Suppressor macrophage treated with lipopolysaccharide for 4 hours (primary cell): ENCODE measurements at places on chromosomes 16 and 17.

- DNase-seq, result no peak
Measured at GRCh38 chr17:65041518-65041917, 15.0 kb downstream of the GNA13 start.

DNA sequence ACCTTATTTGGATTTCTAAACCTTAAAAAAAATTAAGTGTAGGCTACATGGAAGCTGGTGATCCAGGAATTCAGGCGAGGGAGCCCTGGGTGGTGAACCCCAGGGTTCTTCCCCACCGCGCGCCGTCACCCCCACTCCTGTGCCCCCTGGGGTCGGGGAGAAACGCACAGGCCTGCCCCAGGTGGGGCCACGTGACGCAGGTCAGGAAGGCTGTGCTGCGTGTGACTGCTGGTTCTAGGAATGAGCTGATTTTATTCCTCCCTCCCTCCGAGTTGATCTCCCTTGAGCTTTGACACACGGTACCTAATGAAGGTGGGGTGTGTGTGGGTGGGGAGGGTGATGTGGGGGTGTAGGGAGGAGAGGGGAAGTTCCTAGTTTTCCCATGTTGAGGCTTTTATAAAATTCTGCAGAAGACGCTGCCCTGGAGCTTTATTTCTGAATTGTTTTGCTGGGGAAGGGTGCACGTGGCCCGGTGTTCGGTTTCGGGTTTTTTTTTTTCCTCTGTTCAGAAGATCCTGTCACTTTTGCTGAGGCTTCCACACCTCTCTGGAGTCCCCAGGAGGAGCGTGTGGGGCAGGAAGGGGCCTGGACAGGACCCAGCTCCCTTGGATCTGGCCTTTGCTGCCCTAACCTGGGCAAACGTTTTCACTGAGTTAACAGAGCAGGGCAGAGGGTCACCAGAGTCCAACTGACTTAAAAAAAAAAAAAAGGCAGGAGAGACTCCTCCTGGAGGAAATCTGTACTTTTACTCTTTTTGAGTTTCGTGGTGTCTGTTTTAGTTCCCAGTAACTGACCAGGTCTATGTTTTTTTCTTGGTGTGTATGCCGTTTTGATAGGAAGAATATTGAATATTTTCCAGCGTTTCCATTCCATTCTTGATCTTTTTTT, 55.8 kb upstream of the GSE1 start:
- DNase-seq, result no peak

DNA sequence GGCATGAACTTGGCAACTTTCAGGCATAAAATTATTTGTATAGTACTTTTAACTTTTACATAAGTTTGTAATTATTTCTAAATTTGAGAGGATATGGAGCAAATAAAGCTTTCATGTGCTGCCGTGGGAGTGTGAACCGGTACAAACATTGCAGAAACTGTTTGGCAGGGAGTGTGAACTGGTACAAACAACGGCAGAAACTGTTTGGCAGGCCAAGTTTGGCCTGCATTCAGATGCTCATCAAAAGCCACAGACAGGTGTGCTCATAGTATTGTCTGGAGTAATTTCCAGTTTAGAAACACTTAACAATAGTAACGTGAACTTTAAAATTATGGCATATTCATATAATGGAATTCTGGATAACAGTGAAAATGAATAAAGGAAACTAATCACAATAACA, 73.8 kb upstream of the ATP2A3 start:
- no peak for DNase-seq

DNA sequence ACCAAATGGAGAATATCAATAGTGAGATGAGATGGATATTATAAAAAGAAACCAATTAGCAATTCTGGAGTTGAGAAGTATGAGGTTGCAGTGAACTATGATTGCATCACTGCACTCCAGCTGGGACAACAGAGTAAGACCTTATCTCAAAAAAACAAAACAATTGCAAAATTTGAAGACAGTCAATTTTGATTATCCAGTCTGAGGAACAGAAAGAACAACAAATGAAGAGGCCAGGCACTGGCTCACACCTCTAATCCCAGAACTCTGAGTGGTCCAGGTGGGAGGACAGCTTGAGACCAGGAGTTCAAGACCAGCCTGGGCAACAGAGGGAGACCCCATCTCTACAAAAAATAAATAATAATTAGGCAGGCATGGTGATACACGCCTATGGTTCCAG, 35.0 kb downstream of the USP32 start:
- DNase-seq, result peak; percentile 32

GRCh38 chr16:57675741-57676551, 7.8 kb downstream of the ADGRG3 start:
- DNase-seq, result peak; percentile 17

DNA sequence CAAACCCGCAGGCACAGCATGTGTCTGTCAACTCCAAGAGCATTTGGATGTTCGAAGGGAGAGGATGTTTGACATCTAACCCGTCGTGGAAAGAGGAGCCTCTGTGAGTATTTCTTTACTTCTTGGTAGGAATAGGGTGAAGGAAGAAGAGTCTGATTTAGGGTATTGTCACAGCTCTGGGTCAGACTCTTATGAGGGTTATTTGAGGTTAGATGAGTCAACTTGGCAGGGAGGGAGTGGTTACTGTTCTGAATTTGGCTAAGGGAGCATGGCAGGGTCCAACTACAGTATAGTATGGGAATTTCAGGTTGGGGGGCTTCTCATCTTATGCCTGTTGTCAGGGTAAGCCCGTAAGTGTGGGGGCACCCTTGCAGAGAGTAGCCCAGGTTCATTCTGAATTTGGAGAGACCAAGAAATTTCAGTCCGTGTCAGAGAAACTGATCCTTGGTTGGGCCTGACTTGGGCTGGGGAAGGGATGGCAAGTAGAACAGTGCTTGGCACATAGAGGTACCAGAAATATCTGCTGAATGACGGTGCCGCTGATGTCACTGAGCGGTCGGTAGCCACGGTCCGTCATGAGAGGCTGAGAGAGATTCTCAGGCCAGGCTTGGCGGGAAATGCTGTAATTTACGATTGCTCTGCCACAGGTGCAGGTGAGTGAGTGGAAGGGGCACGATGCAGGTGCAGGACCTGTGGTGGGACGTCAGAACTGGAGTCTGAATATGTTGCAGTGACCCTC, 43.2 kb downstream of the MYH3 start:
- peak; percentile 19 for DNase-seq

- no peak for DNase-seq
Measured at GRCh38 chr17:14330492-14330962, 29.6 kb downstream of the HS3ST3B1 start.

GRCh38 chr17:77345260-77345910, 204.6 kb downstream of the SEC14L1 start:
- no peak for DNase-seq

- DNase-seq, result no peak
Measured at GRCh38 chr16:53744449-53744848, 40.5 kb downstream of the FTO start.

DNA sequence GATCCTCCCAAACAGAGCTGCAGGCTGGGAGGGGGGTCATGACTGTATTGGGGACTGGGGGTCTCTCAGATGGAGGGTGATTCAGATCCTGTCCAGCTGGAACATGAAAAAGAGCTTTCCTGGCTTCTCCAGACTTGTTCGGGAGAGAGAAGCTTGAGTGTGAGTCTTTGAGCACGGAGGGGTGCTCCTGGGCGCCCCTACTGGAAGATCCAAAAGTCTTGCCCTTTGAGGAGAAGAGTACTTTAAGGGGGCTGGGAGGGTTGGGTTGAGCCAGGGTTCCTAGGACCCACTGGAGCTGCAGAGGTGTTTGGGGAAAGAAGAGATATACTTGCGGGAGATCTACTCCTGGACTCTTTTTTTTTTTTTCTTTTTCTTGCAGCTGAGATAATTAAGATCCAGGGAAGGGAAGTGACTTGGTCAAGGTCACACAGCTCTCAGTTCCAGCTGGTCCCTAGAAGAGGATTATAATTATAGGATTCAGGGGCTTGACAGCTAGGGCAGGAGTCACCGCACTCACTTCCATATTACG, 8.4 kb downstream of the RARA start:
- DNase-seq, result peak; percentile 62

DNA sequence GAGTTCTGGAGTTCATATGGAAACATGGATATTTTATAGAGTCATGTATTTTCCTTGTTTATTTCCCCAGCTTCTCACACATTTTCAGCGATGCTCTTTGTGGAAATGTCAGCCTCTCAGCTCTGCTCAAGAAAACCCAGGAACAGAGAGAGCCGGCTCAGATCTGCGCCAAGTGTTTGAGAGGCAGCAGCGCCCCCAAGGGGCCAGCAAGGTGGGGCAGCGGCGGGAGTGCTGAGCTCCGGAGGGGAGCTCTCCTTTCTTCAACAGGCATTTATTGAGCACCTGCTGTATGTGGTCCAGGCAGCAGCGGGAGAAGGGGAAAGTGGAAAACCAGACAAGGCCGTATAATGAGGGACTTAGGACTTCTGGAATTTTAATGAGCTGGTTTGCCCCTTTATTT, 421.1 kb upstream of the C16orf82 start:
- peak; percentile 2 for DNase-seq

- no peak for DNase-seq
Measured at GRCh38 chr16:66687906-66688625, 8.5 kb downstream of the CMTM4 start.

GRCh38 chr17:12995896-12996295, 21.9 kb downstream of the ELAC2 start:
- DNase-seq, result no peak

GRCh38 chr16:90057738-90058173, 19.4 kb downstream of the PRDM7 start:
- DNase-seq, result peak; percentile 70

DNA sequence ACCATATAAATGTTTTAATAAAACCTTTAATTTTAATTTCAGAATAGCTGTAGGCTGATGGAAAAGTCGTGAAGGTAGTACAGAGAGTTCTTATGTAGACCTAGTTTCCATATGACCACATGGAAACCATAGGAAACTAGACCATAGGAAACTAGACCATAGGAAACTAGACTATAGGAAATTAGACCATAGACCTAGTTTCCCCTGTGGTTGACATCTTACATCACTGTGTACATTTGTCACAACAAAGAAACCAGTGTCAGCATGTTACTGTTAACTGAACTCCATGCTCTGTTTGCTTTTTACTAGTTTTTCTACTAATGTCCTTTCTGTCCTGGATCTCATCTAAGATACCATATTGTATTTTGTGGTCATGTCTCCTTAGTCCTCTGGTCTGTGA, 14.6 kb downstream of the NUDT7 start:
- peak; percentile 6 for DNase-seq

- no peak for DNase-seq
Measured at GRCh38 chr16:70156207-70156978, 17.2 kb upstream of the CLEC18C start.

GRCh38 chr16:59116744-59117143, 382.6 kb upstream of the GOT2 start:
- no peak for DNase-seq

- DNase-seq, result no peak
Measured at GRCh38 chr16:86492961-86493629, 17.2 kb upstream of the FOXF1 start.
